ENCODE measurements at places on chromosomes 13 and 19.
A peak's percentile ranks its signal among the peaks of the same experiment; 100 is the strongest.

- DNase-seq = no peak
Observed at GRCh38 chr13:52026246-52026626, 1.7 kb downstream of the UTP14C start.

- DNase-seq = peak; percentile 9
Observed at GRCh38 chr13:21106089-21106488, 44.7 kb upstream of the LATS2 start.

- no peak for DNase-seq
Observed at GRCh38 chr13:99656844-99657381, 155.6 kb downstream of the TM9SF2 start.

GRCh38 chr19:41726493-41726892 is 18.1 kb downstream of the CEACAM5 start:
- no peak for DNase-seq

DNA sequence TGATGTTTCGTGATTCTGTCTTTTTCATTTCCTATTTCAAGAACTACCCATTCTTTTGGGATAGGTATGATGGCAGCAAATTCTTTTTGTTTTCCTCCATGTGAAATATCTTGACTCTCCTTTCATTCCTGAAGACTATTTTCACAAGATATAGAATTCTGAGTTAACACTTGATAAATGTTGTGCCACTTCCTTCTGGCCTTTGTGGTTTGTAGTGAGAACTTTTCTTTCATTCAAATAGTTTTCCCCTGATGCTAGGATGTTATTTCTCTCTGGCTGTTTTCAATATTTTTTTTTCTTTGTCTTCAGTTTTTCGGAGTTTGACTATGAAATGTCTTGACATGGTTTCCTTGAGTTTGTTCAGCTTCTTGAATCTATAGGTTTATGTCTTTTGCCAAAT is 8.3 kb upstream of the TUBGCP3 start:
- no peak for DNase-seq

- DNase-seq = no peak
Observed at GRCh38 chr19:51163257-51163656, 21.2 kb downstream of the SIGLEC7 start.

DNA sequence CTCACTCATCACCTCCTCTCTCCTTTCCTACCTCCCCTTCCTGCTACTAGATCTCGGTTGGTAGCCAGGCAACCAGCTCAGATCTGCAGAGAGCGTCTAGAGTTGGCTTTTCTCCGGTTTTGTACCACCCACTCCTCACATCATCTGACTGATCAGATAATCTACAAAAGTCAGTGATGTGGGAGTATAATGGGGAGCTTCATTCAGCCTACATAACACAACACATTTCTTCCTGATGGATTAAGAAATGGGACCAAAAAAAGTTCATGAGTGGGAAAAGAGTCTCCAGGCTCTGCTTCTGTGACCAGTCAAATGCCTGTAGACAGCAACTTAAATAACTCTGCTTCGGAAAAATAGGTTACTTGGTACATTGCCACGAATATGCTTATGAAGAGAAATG is 279.8 kb downstream of the DCLK1 start:
- no peak for DNase-seq

DNA sequence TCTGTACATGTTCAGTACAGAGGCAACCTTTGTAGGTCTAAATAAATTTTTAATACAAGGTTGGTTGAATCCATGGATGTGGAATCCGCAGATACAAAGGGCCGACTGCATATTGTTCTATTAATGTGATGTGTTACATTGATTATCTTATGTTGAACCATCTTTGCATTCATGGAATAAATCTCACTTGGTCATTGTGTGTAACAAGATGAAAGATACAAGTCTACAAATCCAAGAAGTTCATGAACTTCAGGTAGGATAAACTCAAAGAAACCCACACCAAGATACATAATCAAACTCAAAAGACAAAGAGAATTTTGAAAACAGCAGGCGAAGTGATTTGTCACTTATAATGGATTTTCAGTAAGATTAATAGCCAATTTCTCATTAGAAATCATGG is 8.0 kb upstream of the TFDP1 start:
- no peak for DNase-seq

- no peak for DNase-seq
Observed at GRCh38 chr13:101486708-101487437, 34.4 kb downstream of the ITGBL1 start.

GRCh38 chr13:52978989-52979388 is 49.6 kb upstream of the OLFM4 start:
- no peak for DNase-seq

DNA sequence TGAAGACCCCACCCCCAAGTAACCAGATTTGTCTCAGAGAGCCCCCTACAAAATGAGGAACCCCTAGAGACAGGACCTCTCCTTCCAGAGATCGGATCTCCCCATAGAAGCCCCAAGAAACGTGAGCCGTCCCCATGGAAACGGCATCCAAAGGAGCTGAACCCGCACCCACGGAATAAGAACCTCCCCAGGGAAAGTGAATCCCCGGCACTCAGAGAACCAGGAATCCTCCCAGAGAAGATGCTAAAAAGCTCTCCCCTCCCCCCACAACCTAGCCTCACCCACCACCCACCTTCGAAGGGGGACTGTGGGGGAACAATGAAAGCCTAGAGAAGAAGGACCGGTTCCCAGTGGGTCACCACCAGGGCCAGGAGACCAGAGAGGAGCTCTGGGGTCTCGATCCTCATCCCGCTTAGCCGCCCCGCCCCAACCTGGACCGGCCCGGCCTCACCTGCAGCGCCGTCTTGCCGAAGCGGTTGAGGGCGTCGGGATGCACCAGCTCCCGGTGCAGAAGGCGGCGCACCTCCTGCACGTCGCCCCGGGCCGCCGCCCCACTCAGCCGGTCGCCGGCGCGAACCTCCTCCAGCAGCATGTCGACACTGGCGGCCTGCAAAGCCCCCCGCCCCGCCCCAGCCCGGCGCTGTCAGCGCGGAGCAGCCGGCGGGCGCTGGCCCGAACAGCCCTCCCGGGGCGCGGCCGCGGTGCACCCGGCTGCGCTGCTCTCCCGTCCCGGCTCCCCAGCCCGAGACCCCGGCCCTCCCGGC is 535 bp downstream of the CDKN2D start:
- peak; percentile 29 for DNase-seq

GRCh38 chr19:32220951-32221350 is 124.5 kb upstream of the ZNF507 start:
- no peak for DNase-seq

GRCh38 chr19:29514525-29515232 is 11.1 kb upstream of the VSTM2B start:
- no peak for DNase-seq

- DNase-seq = no peak
Observed at GRCh38 chr13:99935772-99936171, 35.8 kb downstream of the ZIC5 start.

GRCh38 chr13:39670445-39670844 is 15.0 kb downstream of the COG6 start:
- no peak for DNase-seq

- DNase-seq = no peak
Observed at GRCh38 chr13:89865164-89866064, 1482.1 kb upstream of the MIR17HG start.

DNA sequence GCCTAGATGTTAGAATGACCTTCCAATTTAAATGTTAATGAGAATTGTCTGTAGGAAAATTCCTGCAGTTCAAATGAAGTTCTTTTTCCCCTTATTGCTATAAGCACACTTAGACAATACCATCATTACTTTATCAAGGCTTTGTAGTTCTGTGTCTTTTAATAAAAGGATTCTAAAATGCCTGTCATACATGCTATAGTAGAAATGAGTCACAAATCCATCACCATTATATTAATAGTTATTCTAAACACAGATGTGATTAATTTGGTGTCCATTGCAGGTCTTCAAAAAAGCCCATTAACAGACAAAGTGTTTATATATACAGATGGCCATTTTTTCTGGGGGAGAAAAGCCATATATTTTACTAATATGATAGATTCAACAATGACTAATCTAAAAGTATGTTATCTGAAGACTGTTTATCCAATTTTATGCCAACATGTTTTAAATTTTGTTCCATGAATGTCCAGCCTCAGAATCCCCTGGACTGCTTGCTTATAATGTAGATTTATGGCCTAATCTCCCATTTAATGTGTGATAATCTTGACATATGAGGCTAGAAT is 1678.3 kb upstream of the PCDH20 start:
- no peak for DNase-seq

DNA sequence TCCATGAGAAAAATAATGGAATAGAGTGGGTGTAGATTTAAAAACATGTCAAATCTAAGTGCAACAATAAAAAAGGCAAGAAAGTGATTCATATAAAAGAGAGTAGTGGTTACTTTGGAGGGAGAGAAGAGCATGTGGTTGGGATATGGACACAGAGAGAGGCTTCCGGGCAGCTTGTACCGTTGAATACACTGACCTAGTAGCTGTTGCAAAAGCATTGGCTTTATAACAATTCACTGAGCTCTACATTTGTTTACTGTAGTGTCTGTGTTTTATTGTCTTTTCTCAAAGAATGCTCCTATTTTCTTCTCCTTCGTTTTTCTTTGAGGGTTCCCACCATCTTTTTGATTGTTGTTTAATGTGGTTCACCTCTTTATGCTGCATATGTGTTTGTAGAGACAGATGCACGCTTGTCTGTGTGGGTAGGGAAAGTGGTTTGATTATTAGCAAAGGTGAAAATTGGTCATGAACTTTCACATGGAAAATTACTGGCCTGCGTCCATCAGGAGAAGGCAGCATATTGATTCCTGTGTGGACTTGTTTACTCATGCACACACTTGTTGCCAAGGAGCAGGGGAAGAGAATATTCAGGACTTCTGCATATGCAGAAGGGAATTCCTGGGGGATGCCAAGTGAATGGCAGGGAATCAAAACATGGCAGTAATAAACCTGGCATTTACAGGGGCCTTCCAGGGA is 29.9 kb upstream of the IRS2 start:
- DNase-seq = no peak

GRCh38 chr13:30796132-30796572 is 60.8 kb downstream of the ALOX5AP start:
- peak; percentile 66 for DNase-seq

DNA sequence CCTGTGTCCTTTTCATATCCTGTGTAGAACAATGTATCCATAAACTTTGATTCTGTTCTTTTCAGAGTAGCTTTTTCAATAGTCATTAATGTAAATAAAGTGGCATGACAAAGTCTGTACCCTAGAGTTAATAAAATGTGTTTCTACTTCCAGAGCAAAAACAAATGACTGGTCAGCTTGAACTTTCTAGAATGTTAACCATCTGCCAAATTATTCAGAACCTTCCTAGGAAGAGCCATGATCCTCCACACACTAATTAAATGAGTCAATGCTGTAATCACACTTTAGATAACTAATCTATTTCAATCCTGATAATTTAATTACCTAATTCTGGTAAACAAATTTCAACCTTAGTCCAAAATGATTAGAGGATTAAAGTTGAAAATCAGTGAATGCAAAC is 73.2 kb downstream of the DIAPH3 start:
- no peak for DNase-seq

- peak; percentile 59 for DNase-seq
Observed at GRCh38 chr13:112073245-112074138, 6.5 kb downstream of the SOX1 start.

DNA sequence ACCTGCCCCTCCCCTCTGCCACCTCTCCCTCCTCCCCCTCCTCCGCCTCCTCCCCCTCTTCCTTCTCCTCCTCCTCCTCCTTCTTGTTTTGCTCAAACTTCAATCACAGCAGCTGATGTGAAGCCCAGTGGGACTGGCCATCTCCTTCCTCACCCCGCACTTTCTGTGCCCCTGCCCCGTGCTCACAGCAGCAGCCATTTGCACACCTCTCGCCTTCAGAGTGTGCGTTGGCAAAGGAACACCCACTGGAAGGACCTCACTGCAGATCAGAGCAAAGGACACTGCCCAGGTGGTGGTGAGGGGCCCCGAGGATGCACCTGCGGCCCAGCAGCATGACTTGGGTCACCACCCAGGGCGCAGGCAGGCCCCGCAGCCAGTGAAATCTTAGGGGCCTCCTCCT is 98.8 kb downstream of the SOX1 start:
- DNase-seq = no peak

GRCh38 chr13:90719461-90719860 is 628.0 kb upstream of the MIR17HG start:
- DNase-seq = no peak

DNA sequence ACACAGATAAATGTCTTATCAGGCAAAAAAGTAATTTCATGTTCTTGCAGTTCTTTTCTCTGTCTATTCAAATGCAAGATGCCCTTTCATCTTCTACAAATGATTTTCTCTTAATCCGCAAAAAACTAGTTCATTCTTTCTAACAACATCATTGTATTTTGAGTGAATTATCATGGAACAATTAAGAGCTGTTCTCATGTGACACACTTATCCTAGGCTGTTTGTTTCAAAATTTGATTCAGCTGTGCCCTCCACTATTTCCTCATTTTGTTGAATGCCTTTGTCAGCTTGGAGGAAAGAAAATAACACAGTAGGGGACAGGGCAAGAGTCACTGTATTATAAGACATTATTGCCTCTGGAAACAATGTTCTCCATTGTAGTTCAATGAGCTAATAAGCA is 396.9 kb downstream of the KCTD12 start:
- no peak for DNase-seq

- DNase-seq = no peak
Observed at GRCh38 chr19:2254064-2254872, 1.9 kb downstream of the JSRP1 start.

GRCh38 chr13:30477346-30478195 is 11.8 kb upstream of the HMGB1 start:
- DNase-seq = no peak

Measured in urothelium cell line (cell line).